ENCODE measurements at places on chromosomes 6 and 20.

DNA sequence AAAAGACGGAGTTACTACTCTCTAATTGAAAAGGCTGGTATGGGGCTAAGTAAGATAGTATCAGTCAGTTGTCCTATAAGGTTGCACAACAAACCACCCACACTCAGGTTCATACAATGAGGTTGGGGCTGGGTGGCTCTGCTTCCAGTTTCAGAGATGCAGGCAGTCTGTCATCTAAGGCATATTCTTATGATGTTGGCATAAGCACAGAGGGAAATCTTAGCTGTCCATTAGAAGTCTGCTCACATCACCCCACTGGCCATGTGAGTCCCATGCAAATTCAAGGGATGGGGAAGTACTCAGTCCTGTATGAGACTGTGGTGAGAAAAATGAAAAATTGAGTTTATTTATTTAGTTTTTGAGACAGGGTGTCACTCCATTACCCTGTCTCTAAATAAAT, 118.6 kb downstream of the LAMP5 start:
- no peak for DNase-seq

DNA sequence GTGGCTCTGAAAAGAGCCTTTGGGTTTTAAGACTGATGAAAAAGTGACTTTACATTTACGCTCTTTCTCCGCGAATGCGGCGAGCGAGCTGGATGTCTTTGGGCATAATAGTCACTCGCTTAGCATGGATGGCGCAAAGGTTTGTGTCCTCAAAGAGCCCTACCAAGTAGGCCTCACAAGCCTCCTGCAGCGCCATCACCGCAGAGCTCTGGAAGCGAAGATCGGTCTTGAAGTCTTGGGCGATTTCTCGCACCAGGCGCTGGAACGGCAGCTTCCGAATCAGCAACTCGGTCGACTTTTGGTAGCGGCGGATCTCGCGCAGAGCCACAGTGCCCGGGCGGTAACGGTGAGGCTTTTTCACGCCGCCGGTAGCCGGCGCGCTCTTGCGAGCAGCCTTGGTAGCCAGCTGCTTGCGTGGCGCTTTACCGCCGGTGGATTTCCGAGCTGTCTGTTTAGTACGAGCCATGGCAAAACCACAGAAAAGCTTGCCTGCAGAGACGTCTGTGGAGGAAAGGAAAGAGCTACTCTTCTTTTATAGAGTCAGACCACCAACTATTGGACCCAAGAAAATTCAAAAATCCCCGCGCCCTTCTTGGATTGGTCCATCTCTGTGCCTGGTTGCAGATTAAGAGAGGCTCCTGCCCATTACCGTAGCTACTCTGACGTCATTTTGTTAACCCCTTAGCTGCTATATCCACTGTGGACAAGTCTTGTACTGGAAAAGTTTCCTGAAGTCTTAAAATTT, 55.5 kb upstream of the HFE start:
- DNase-seq = peak; percentile 96

DNA sequence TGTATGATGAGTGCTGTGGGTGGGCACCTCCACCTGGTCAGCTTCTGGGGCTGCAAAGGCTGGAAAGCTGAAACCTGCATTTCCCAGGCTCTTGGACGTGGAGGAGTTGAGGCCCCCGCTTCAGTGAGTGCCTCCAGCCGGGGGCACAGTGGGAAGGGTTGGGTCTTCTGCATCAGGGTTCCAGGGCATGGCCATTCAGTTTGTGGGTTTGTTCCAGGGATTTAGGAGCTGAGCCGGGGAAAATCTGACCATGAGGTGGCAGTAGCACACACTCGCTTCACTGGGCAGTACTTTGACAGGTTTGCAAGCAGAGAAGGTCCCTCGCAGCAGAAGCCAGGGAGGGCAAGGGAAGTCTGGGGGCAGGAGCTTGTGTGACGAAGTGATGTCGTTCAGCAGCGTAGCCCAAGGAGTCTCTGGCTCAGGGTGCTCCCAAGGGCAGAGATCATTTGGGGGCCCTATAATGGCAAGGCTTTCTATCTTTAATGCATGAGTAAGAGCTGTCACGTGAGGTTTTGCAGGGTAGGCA, 69.5 kb upstream of the SULF2 start:
- no peak for DNase-seq

GRCh38 chr20:20568604-20569205, 143.7 kb downstream of the RALGAPA2 start:
- DNase-seq = no peak

- no peak for DNase-seq
These were observed 119.1 kb upstream of the MAP7 start for GRCh38 chr6:136669299-136669699.

DNA sequence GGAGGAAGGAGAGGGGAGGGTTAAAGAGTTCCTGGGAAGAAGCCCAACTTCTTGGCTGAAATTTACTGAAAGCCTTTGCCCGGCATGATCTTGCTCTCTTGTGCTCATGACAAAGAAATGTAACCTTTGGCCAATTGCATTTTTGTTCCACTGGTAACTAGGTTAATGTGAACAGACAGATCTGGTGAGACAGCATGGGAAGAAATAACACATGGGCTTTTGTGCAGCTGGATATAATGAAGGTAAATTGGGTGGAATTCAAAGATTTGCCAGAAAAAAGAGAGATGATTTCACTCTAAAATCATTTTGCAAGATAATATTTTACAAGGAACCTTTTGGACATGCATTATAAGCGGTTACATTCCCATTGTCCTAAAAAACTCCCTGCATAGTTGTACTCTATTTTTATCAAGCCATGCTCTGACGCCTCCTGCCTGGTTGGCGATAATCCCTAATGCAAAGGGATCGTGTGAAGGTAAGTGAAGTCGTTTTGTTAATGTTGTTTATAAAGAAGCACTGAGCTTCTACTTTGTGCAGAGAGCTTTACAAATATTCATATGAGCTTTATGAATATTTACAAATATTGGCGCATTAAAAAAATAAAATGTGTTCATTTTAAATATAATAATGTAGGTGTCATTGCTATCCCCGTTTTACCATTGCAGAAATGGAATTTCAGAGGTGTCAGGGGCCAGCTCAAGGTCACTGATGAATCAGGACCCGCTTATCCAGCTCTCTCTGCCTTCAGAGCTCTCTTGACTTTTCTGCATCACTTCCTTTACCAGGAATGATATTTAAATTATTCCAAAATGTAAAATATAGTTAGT, 161.3 kb upstream of the AGPAT4 start:
- DNase-seq = no peak

DNA sequence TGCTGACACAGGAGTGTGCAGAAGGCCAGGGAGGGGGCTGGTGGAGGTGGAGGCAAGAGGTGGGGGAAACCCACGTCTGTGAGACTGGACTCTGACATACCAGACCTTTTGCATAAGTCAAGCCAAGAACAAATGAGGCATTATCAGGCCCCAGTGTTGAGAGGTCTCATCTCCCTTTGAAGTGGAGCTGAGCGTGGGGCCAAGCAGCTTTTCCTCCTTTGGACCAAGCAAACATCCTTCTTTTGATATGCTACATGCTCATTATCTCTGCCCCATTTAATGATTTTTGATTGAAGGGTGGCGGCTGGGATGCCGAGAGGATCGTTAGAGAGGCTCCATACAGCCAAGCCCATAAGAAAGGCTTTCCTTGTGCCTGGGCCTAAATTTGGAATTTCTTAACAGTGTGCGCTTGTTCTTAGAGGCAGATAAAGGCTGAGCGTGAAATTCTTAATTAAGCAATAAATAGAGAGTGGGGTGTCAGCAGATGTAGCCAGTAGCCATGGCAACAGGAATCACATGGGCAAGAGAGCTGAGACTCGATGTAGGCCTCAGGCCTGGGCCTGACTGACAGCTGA, 244.5 kb downstream of the PKHD1 start:
- no peak for DNase-seq

- DNase-seq = no peak
These were observed at the start of gene HLA-F for GRCh38 chr6:29723262-29723665. Gene HLA-F (plus strand): TSS chr6:29723434. CDS start chr6:29723464, 30 bp downstream.

- DNase-seq = no peak
These were observed 933 bp downstream of the SSR1 start for GRCh38 chr6:7311917-7312615.

DNA sequence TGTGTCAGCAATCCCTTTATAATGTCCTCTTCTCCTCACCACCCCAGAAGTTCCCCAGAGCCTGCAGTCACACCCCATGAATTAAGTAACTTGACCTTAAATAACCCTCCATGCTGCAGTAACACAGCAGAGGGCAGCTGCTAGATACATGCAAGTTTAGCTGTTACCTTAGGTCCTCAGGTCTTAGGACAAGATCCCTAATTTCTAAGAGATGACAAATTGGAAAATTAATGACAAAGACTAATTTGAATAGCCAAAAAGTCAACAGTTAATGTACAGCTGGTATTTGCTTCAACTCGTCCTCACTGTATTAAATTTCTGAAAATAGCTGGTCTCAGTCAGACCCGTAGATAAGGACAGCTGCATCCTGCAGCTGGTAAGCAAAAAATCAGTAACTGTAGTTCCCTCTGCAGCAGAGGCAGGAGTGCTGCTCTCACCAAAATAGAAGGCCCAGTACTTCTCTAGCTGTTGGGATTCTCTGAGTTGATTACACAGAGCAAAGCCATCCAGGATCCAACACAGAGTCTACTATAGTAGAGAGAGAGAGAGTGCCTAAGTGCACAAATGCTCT, 62.4 kb downstream of the TNFRSF21 start:
- DNase-seq = no peak

DNA sequence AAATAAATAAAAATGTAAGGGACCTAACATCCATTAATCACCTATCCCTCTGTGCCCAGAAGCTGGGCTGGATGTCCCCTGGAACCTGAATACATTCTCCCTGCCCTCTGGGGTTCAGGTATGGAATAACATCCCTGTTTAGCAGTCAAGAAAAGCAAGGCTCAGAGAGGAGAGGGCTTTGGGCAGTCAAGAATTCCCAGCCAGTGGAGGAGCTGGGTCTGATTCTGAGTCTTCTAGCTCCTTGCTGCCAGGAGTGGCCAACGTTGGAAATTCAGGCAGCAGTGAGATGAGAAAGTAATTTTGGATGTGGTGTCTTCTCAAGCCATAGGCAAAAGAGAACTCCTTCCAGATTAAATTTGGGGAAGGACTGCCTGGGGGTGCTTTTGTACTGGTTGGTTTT, 42.6 kb upstream of the ZNFX1 start:
- no peak for DNase-seq

- no peak for DNase-seq
These were observed 46.4 kb upstream of the CDKAL1 start for GRCh38 chr6:20487669-20488375.

- peak; percentile 63 for DNase-seq
These were observed 109.6 kb downstream of the RTN4IP1 start for GRCh38 chr6:106519460-106520394.

DNA sequence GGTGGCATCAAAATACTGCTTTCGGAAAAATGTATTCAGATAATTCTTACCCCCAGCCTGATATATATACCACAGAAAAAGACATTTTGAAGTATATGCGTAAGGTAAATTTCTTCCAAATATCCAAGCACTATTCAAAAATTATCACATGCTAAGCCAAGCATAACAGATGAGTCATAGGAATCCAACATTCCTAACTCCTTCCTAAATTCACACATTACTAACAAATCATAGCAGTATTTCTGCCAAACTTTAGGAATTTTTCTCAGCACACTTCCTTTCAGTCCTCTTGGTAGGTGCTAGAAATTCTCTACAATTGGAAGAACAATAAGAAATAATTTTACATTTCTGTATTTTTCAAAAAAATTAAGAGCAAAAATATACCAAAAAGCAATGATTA, 417.5 kb downstream of the EYS start:
- DNase-seq = no peak

- DNase-seq = no peak
These were observed 30.4 kb downstream of the TGM2 start for GRCh38 chr20:38134427-38135270.

DNA sequence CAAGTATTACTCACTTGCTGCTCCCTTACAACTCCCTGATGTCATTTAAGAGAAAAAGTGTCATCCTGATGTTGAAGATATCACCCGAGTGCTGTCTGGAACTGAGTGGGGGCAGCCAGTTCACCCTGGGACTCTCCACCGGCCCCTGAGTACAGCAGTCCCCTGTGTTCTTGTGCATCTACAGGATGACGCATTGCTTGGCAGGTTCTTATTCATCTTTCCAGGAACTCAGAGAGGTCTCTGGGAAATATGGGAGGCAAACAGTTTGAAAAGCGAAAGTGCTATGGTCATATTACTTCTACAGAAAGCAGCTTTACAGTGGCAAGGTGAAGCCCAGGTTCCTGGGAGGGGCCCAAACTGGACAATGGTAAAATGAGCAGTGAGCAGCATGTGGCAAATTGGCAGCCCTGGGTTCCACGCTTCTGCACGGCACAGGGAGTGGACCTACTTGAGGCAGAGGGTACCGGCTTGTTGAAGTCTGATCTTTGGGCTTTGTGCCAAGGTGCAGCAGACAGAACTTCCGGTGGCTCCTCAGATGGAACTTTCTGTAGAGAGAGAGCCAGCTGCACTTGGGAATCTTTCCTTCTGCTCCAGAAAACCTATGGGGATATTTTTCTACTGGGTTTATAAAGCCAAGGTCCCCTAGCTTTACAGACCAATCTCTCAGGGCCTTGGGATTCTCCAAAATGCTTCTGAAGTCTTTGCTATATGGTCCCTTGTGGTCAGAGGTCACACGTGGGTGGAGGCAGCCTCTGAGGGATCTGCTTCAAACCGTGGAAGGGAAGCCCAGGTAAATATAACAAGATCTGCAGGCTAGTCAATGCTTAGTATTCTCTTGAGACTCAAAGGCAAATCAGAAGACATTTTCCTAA, 128.3 kb downstream of the MAP3K7 start:
- DNase-seq = no peak

DNA sequence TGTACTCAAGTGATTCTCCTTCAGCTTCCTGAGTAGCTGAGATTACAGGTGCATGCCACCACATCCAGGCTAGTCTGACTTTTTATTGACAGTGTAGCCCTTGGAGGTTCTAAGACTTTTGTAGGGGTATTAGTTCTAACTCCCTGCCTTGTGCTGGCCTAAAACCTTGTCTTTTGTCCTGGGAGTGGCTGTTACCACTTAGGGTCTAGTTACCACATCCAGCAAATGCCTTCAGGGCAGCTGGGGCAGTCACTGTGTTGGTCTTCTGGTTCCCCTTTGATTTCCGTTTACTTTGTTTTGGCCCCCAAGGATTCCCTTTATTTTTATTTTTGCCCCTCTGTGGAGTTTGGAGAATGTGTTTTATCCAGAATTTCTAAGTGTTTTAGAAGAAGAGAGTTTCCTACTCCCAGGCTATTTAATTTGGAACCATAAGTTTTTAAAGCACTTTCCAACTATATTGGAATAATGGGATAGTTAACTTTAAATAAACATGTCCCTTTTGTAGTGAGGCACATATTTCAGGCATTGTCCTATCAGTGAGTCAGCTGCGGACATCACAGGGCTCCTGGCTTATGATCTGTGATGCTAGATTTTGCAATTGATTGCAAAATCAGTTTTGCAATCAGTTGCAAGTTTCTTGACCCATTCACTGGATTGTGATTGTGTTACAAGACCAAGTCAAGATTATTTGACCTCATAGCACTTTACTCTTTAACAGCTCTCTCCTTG, 25.0 kb downstream of the IL22RA2 start:
- no peak for DNase-seq

DNA sequence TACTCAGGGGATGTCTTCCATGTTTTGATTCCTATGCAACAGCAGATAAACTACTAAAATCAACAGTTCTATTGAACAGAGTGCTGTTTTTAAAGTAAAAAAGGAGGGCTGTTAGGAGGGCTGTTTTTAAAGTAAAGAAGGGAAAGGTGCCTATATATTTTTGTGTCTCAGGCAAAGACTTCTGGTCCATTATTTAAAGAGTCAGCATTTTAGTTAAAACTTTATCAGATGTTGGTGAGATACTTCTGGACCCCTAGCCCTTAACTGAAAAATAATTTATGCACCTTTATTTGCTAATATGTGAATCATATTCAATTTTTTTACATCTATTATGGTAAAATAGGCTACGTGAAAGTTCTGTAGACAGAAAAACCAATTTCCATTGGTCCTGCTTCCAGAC, 144.8 kb downstream of the MOXD1 start:
- DNase-seq = no peak

- peak; percentile 74 for DNase-seq
These were observed 38.9 kb upstream of the THBS2 start for GRCh38 chr6:169292338-169293124.
